ENCODE measurements at places on chromosomes 1 and 21.

GRCh38 chr21:40215941-40216340 lies 348.7 kb downstream of the PCP4 start:
- peak; percentile 44 for DNase-seq

DNA sequence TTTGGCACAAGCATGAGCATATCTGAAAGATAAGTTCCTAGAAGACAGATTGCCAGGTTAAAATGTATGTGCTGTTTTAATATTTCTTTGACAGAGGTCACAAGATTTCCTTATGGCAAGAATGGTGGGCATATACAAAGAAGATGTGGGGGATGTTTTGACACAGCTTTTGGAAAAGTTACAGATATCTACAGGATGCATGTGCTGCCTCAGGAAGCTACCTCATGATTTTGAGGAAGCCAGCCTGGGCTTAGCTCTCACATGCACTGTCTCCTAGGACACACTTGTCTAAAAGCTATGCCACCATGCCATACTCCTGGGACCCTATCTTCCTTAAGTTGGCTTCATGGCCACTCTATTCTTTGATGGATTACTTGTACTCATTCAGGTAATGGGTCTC lies 99.9 kb downstream of the C1orf94 start:
- no peak for DNase-seq

DNA sequence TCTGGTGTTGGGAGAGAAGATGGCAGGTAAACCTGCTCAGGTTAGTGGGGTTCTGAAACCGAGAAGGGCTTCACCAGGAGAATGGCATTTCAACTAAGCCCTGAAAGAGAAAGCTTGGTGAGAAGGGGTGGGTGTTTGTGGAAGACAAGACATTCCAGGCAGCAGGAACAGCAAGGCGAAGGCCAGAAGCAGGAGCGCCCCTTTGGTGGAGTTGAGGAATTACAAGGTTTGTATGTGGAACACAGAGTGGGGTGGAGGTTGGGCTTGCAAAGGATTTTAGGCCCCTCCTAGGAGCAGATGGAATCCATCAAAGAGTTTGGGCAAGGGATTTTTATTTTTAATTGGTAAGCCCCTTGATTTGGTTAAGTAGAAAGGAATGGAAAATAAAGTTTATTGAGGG lies 24.8 kb upstream of the ELOA start:
- no peak for DNase-seq

DNA sequence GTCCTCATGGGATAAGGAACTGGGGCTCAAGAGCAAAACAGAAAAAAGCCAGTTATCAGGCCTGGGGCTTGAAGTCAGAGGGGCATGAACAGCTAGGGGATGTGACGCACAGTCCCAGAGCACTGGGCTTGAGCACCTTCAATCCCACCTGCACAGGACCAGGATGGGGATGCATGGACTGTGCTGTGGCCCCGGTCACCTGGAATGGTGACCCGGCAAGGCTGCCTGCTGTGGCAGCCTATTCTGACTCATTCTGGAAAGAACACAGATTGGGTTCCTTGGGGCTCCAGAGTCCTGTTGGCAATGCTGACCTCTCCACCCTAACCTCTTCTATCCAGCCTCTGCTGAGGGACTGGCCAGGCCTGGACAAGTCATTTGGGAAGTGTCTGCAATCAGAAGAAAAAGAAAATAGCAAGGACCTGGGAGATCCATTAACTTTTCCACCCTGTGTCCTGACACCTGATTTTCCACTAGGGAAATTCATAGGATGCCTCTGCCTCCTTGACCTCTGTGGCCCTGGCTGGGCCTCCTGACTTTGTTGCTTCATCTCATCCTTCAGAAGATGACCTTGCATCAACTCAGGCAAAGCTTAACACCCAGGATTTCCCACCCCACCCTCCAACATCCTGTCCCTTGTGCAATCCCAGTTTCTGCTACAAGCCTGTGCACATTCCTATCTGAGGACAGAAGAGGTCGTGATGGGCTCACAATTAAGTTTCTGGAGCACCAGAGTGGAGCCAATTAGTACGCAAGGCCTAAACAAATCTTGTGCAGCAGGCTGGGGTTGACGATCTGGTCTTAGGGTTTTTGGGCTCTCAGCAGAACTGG lies 17.9 kb upstream of the FMOD start:
- peak; percentile 50 for DNase-seq

DNA sequence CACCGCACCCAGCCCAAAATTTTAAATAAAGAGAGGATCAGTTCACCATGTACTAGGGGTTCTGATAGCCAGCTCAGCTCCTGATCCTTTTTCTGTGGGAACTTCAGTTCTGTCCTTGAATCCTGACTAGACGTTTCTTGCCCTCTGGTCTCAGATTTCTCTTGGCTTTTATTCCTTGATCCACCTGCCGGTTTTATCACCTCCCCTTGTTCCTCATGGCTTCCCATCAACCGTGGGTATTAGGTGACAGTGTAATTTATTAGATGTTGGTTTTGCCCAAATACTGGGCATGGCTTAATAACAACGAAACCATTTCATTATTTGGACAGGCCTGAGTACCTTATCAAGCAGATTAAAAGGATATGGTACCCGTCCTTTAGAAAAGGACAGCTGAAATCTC lies 22.5 kb downstream of the SLC45A1 start:
- DNase-seq: no peak

- DNase-seq: no peak
Observed at GRCh38 chr21:14557413-14557812, 11.3 kb upstream of the SAMSN1 start.

DNA sequence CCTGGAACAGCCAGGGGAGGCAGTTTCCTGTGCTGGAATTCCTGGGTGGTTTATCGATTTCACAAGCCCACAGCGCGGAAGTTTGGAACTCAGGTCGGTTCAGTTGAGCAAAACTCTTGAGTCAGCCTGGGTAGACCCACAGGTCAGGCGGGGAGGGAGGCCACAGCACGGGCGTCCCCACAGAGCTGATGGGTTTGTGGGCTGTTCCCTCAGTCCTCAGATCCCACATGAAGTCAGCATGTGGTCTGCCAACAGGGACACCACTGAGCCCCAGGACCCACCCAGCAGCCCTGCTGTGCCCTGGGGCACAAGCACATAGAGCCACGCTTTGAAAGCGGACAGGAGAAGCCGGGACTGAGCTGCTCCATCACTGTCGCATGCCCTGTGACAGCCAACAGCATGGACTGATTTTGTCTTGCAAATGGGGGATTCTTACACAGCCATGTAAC lies 17.4 kb downstream of the BMP8A start:
- DNase-seq: no peak

- no peak for DNase-seq
Observed at GRCh38 chr1:230825761-230826160, 42.6 kb downstream of the C1orf198 start.

- no peak for DNase-seq
Observed at GRCh38 chr1:9549955-9550546, 10.8 kb downstream of the SLC25A33 start.

GRCh38 chr1:63873751-63874150 lies 99.9 kb downstream of the ROR1 start:
- DNase-seq: no peak

DNA sequence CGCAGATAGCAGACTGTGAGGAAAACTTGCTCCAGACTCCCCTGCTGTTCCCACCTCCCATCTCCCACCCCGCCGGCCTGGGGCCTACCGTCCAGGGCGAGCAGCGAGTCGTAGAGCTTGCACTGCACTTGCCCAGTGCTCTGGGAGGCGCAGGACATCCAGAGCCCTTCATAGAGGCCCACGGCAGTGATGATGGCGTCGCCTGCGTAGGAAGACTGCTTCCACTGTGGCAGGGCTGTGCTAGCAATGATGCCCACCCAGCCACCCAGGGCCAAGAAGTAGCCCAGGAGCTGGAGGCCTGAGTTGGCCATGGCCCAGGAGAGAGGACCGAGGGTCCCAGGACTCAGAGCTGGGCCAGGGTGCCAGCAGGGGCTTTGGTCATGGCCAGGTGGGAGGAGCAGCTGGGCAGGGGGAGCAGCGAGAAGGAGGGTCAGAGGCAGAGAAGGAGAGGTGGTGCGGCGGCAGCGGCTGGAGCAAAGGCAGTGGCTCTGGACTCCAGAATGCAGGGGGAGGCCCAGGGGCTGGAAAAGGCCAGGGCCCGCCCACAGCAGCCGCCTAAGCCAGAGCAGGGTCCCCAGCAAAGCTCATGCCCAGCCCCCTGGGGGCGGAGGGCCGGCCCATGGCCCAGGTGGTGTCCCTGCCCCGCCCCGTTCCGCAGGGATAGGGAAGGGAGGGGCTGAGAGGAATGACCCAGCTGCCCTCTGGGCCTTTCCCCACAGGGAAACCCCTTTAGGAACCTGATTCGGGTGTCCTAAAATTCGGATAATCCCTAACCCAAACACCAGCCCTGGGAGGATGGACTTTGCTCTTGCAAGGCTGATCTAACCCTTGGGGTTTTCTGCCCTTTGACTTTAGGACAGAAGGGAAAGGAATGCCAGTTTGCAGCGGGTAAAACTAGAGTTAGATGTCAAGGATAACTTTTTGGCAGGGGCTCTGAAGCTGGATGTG lies at the start of gene CLDN19:
CLDN19 (minus strand) TSS at position 484 of the 948 bp plus-strand sequence; CDS start at position 311, 173 bp downstream.
- no peak for DNase-seq

- no peak for DNase-seq
Observed at GRCh38 chr21:41369105-41369919, 7.5 kb downstream of the MX2 start.

DNA sequence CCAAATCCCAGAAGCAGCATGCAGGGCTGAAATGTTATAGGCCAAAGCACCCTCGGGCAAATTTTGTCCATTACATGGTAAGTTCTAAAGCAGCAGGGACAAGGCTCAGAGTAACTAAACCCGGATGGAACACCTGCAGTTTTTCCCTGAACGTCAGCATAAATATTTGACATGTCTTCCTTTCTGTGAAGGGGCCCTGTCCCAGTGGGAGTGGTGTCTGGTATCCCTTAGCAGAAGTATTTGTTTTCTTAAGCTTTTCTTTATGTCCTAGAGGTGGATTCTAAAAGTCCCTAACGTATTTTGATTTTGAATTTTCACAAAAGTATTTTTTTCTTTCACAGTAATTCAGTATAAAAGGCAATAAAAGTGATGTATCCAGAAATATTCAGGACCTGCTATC lies 223.9 kb downstream of the ST6GALNAC3 start:
- DNase-seq: no peak

DNA sequence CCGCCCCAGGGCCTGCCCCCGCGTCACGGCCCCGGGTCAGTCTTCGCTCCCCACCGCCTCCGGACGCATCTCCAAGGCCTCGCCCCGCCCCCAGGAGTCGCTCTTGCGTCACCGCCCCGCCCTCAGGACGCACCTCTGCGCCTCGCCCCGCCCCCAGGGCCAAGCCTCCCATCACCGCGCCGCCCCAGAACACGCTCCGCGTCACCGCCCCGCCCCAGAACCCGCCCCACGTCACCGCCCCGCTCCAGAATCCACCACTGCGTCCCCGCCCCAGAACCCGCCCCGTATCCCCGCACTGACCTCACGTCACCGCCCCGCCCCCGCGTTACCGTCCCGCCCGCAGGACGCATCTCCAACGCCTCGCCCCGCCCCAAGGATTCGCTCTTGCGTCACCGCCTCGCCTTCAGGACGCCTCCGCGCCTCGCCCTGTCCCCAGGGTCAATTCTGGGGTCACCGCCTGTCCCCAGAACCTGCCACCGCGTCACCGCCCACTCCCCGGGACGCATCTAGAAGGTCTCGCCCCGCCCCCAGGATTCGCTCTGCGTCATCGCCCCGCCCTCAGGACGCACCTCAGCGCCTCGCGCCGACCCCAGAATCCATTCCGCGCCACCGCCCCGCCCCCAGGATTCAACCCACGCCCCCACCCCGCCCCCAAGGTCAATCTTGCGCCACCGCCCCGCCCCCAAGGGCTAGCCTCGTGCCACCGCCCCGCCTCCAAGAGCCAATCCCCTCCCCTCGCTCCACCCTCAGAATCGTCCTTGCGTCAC lies 451 bp upstream of the CASP9 start:
- peak; percentile 78 for DNase-seq

DNA sequence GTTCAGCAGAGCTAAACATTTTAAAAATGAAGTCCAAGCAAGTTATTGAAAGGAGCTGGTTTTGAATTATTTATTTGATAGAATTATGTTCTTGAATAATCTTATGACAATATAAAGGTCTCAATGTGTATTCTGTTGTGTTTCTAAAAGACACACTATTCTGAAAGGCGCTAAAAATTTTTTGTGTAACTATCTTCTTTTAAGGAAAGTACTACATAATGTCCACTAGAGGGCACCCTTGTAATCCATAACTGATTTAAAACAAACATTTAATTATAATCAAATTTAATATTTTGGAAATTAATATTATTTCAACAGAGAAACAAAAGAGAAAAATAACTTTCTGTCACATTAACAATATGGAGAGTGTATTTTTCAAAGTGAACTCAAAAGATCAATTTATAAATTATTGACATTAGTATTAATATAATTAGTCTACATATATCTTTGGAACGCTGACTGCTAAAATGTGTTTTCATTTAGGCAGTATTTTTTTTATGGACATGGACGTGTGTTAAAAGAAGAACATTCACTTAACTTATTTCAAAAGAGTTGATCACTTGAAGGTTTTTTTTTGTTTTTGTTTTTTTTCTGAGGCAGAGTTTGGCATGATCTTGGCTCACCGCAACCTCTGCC lies 248.4 kb downstream of the DENND1B start:
- no peak for DNase-seq

DNA sequence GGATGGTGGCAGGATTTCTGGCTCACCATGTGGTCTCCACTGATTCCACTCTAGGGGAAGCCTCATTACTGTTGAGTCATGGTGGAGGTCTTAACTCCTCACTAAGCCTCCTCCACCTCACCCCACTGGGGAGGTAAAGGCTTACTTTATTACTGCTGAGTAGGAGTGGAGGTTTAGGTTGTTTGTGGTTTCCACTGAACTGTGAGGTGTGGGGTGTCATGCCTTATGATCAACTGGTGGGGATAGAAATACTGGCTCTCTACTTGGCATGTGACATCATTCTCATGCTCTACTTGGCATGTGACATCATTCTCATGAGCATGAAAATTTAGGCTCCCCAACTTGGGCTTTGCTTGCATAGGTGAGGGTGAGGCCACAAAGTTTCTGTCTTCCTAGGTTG lies 35.6 kb downstream of the COL6A1 start:
- no peak for DNase-seq

DNA sequence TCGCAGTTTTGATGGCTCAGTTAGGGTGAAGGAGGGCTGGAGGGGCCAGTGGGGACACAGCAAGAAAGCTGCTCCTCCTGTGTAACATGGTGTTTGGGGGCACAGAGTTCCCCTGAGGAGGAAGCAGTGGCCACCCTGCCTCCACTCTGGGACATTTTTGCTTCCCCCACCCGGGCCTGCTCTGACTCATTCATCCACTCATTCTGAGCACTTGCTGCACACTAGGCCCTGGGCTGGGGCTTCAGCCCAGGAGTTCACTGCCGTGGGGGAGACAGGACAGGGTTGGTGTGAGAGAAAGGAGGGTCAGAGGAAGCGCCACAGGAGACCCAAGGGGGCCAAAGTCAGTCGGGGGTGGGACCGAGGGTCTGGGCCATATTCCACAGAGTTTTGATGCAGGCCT lies 41.4 kb upstream of the ACOT11 start:
- no peak for DNase-seq

- DNase-seq: no peak
Observed at GRCh38 chr1:3387401-3387800, 67.1 kb upstream of the ARHGEF16 start.

- no peak for DNase-seq
Observed at GRCh38 chr1:53075761-53076163, 13.7 kb downstream of the PODN start.
